Naive thymus-derived CD4-positive, alpha-beta T cell (primary cell): ENCODE measurements at places on chromosomes 5 and 9. TPM values are rescaled to one million over a fixed set of nuclear protein-coding genes. Genes with fewer than 3 reads are reported as not detected.
A peak's percentile ranks its signal among the peaks of the same experiment; 100 is the strongest.

The NR6A1 gene
- total RNA-seq: 0.78 TPM

GRCh38 chr5:35815089-35815936 is 41.4 kb upstream of the IL7R start:
- H3K4me1 ChIP-seq: peaks cover 88% of the 10 kb centered on the region
- DNase-seq: no peak
- H3K4me3 ChIP-seq: peak overlapping the region; percentile 25
- H3K27ac ChIP-seq: peak overlapping the region; percentile 23
- H3K27me3 ChIP-seq: no peaks in the 10 kb centered on the region

- H3K27ac ChIP-seq: no peak overlapping the region
- no peaks in the 10 kb centered on the region for H3K36me3 ChIP-seq
- H3K4me3 ChIP-seq: no peak overlapping the region
- no peaks in the 10 kb centered on the region for H3K4me1 ChIP-seq
These were observed 218.6 kb downstream of the PAPPA start for GRCh38 chr9:116372081-116372673.

DNA sequence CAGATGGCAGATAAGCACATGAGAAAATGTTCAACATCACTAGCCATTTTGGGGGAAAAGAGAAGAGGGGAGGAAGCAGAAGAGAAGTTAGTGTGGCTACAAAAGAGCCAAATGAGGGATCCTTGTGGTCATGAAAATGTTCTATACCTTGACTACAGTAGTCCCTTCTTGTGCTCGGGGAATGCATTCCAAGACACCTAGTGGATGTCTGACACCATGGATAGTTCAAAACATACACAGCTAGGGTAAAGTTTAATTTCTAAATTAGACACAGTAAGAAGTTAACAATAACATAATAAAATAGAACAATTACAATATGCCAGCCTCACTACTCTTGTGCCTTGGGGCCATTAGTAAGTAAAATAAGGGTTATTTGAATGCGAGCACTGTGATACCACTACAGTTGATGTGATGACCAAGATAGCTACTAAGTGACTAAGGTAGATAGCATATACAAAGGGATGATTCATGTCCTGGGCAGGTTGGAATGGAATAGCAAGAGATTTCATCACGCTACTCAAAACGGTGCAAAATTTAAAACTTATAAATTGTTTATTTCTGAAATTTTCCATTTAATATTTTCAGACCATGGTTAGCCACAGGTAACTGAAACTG is 344.1 kb downstream of the NR2F1-AS1 start:
- DNase-seq: no peak
- no peak overlapping the region for H3K4me3 ChIP-seq
- H3K27ac ChIP-seq: no peak overlapping the region
- no peaks in the 10 kb centered on the region for H3K27me3 ChIP-seq
- H3K4me1 ChIP-seq: no peaks in the 10 kb centered on the region

- H3K36me3 ChIP-seq: no peaks in the 10 kb centered on the region
- H3K27me3 ChIP-seq: no peaks in the 10 kb centered on the region
- DNase-seq: no peak
- H3K4me1 ChIP-seq: no peaks in the 10 kb centered on the region
These were observed 273.6 kb downstream of the PTPRD start for GRCh38 chr9:10339152-10339551.

The PCA3 gene
- not detected for total RNA-seq

- peak overlapping the region; percentile 98 for H3K27ac ChIP-seq
- H3K4me3 ChIP-seq: no peak overlapping the region
- peaks cover 52% of the 10 kb centered on the region for H3K4me1 ChIP-seq
- DNase-seq: no peak
These were observed 4.2 kb upstream of the PSMD5 start for GRCh38 chr9:120846906-120847305.

The CDC20B gene
- 0.28 and 0.44 TPM in 2 replicates for total RNA-seq

- no peak overlapping the region for H3K4me3 ChIP-seq
- no peak overlapping the region for H3K27ac ChIP-seq
- H3K27me3 ChIP-seq: no peaks in the 10 kb centered on the region
- peaks cover 16% of the 10 kb centered on the region for H3K4me1 ChIP-seq
- no peak for DNase-seq
These were observed 103.4 kb upstream of the SPRY4 start for GRCh38 chr5:142428036-142428772.

DNA sequence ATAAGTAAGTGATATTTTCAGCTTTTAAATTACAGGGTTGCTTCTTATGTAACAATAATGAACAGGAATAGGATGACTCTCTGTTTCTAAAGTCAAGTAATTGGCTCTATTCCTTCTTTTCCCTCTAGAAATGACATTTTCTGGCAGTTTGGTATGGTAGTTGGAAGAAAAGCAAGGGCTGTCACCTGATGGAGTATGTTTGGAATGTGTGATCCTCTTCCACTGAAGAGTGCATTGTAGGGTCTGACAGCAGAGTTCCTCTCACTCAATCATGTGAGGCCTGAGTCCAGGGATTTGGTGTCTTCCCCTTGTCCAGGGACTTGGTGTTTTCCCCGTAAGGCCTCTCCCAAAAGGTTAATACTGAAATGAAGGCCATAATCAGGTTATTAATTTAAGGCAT is 233.8 kb upstream of the FBXL7 start:
- H3K27me3 ChIP-seq: no peaks in the 10 kb centered on the region
- no peak for DNase-seq
- H3K4me1 ChIP-seq: no peaks in the 10 kb centered on the region
- H3K36me3 ChIP-seq: no peaks in the 10 kb centered on the region
- H3K27ac ChIP-seq: no peak overlapping the region
- no peak overlapping the region for H3K4me3 ChIP-seq

- H3K27ac ChIP-seq: peak overlapping the region; percentile 88
- peaks cover 11% of the 10 kb centered on the region for H3K4me1 ChIP-seq
- peak; percentile 54 for DNase-seq
- peaks cover 19% of the 10 kb centered on the region for H3K36me3 ChIP-seq
- H3K27me3 ChIP-seq: no peaks in the 10 kb centered on the region
- H3K4me3 ChIP-seq: peak overlapping the region; percentile 94
These were observed 809 bp downstream of the HNRNPAB start for GRCh38 chr5:178204935-178205748.
